ENCODE measurements at places on chromosomes 5 and 9. TPM values are rescaled to one million over a fixed set of nuclear protein-coding genes. Genes with fewer than 3 reads are reported as not detected.

The KCNV2 gene
- not detected for total RNA-seq

The PRDM9 gene
- total RNA-seq, result not detected

The PCDHGA12 gene
- 33.7 TPM for total RNA-seq

The PALM2AKAP2 gene
- total RNA-seq, result 28.5 TPM

The MELK gene
- 3.0 TPM for total RNA-seq

The RETREG1 gene
- 1.2 TPM for total RNA-seq

The CAMK2A gene
- 3.3 TPM for total RNA-seq

The DOK3 gene
- total RNA-seq, result 8.4 TPM

The IRX1 gene
- not detected for total RNA-seq

The CCDC183 gene
- 0.32 TPM for total RNA-seq

The GRXCR2 gene
- total RNA-seq, result not detected

The SH3RF2 gene
- total RNA-seq, result 7.7 TPM

The SLC36A3 gene
- not detected for total RNA-seq

The SLC22A4 gene
- 4.8 TPM for total RNA-seq

The SPOCK1 gene
- 587 TPM for total RNA-seq

The IL33 gene
- 470 TPM for total RNA-seq

The EDIL3 gene
- 182 TPM for total RNA-seq

The FGFR4 gene
- 0.59 TPM for total RNA-seq

The ZCCHC10 gene
- 11.3 TPM for total RNA-seq

The PCSK1 gene
- not detected for total RNA-seq

The TAF1L gene
- total RNA-seq, result not detected

The YTHDC2 gene
- 30.0 TPM for total RNA-seq

The LCN9 gene
- not detected for total RNA-seq

The GNA14 gene
- total RNA-seq, result not detected

The HNRNPA0 gene
- 12.5 TPM for total RNA-seq

The TAF11L10 gene
- not detected for total RNA-seq

The OBP2B gene
- not detected for total RNA-seq

The IFNA21 gene
- total RNA-seq, result not detected

The BNC2 gene
- total RNA-seq, result 20.6 TPM

The HMMR gene
- total RNA-seq, result 29.6 TPM

The ORM2 gene
- not detected for total RNA-seq

The GRIN3A gene
- not detected for total RNA-seq

The BASP1 gene
- 170 TPM for total RNA-seq

The SAPCD2 gene
- 5.7 TPM for total RNA-seq

The RC3H2 gene
- total RNA-seq, result 46.0 TPM

The MLLT3 gene
- 19.4 TPM for total RNA-seq

The UHRF2 gene
- 52.6 TPM for total RNA-seq

The SLC36A2 gene
- not detected for total RNA-seq

The PLPP6 gene
- 5.9 TPM for total RNA-seq

The STPG3 gene
- not detected for total RNA-seq

The SLC45A2 gene
- total RNA-seq, result not detected

The IL13 gene
- total RNA-seq, result not detected

The TAF11L14 gene
- not detected for total RNA-seq

The LCN2 gene
- not detected for total RNA-seq

The FOXD4L5 gene
- 0.09 TPM for total RNA-seq
